ENCODE measurements at places on chromosomes 5 and 9.

- no peak for DNase-seq
Observed at GRCh38 chr5:175508896-175509295, 30.5 kb downstream of the SFXN1 start.

DNA sequence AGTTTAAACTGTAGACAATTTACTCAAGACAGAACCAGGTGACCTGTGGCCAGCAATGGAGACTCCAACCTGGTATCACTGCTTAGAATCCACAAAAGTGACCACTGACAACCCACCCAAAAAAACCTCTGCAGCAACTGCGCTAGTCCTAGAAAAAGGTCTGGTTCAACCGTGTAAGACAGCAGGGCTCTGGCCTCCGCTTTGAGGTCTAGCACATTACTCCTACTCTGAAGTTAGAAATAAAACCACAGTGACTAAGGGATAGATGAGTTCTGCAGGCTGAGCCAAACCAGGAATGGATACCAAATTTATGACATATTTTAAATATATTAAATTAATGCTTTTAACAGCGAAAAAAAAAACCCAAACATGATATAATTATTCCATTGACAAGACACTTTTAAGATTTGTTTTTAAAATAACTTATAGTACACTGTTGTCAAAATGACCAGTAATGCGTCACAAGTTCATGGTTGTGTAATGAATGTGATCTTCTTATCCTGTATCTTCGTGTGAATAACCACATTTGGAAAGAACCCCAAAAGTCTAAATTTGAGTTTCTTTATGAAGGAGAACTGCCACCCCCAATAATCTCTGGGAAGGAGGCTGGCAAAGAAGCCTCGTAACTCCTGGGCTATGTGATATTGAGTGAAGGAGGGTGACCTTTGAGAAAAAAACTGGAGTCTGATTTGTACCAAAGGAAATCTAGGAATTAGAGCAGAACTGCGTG lies 101.9 kb upstream of the SLC44A1 start:
- DNase-seq, result no peak

- DNase-seq, result no peak
Observed at GRCh38 chr9:2962471-2963172, 118.7 kb upstream of the PUM3 start.

- DNase-seq, result no peak
Observed at GRCh38 chr9:1070692-1071091, 20.5 kb downstream of the DMRT2 start.

GRCh38 chr9:95634536-95634935 lies 117.8 kb upstream of the PTCH1 start:
- DNase-seq, result no peak

GRCh38 chr9:116800074-116800473 lies 113.0 kb downstream of the TRIM32 start:
- no peak for DNase-seq

- no peak for DNase-seq
Observed at GRCh38 chr5:141742866-141743851, 61.1 kb upstream of the ARAP3 start.

GRCh38 chr5:44862808-44863207 lies 54.1 kb downstream of the MRPS30 start:
- DNase-seq, result peak; percentile 25

DNA sequence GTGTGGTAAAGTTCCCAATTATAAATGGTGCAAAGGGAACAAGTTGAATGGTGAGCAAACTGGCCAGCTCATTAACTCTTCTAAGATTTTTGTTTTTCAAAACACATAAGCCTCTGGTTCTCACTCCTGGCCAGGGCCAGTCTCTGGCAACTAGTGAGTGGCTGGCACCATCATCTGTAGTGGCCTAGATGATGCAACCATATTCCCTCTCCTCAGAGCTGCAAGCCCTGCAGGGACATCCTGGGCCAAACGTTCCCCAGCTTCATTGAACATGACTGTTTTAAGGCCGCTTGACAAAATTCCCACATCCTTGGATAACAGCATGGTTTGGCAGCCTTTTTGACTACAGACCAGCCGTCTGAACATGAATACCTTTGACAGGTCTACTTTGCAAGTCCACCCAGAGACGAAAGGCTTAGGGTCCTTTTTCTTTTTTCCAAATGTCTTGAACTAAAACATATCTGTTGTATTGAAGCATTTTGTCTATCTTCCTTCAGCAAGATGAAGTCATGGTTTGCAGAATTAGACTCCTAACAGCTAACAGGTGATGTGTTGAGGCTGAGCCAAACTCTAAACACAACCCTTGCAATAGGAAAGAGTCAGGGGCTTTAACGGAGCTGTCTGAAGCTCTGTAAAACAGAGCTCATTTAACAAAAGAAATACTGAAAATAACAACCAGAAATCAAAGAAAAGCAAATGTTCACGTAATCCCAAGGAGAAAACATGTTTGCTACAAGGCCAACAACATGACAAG lies 23.8 kb downstream of the MACROH2A1 start:
- no peak for DNase-seq

DNA sequence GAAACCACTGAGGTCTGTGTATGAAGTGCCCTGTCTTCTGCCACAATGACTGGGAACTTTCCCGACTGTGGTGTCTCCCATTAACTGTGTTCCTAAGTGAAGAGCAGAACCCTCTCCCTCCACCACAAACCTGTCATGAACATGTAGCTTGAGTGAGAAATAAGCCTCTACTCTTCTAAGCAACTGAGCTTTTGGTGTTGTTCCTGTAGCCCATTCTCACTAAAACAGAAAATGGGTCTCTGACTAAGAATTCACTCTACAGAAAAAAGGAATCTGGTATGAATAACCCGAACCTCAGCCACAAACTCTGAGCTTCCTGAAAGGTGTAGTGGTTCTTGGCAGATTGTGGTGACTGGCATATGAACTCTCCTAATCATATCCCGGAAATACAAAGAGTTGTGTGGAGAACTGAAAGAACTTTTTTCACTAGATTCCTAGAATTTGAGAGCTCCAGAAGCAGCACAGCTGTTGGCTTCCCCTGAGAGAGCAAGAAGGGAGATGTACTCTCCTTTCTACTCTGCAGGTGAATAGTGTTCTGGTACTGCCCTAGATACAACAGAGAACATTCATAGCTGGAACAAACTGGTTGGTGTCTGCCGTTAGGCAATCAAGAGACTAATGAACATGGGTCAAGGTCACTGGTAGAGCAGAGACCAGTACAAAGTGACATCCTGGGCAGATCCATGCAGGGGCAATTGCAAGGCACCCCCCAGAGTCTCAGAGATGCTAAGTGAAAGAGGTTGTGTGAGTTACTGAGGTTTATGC lies 283.8 kb downstream of the PDE4D start:
- peak; percentile 60 for DNase-seq

DNA sequence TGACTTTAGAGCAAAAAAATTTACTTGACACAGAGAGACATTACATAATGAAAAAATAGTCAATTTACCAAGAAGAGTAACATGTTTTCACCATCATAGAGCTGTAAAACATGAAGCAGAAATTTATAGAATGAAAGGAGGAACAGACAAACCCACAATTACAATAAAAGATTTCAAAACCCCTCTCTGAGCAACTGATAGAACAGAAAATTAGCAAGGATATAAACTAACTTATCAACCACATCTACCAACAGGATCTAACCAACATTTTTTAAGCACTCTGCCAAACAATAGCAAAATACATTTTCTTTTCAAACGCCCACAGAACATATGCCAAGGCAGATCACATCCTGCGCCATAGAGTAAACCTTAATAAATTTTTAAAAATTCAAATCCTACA lies 17.9 kb downstream of the SLCO4C1 start:
- DNase-seq, result no peak

DNA sequence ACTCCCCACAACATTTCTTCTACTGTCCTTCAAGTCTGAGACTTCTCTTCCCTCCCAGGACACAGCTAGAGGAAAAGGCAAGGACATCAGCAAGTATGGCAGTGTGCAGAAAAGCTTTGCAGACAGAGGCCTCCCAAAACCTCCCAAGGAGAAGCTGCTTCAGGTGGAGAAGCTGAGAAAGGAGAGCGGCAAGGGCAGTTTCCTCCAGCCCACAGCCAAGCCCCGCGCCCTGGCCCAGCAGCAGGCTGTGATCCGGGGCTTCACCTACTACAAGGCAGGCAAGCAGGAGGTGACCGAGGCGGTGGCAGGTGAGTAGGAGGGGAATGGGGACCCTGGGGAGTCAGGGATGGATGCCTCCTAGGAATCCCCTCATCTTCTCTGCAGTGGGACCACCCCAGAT lies 24.4 kb downstream of the OLFML2A start:
- no peak for DNase-seq

GRCh38 chr9:116632990-116633838 lies 53.9 kb upstream of the TRIM32 start:
- peak; percentile 72 for DNase-seq

- no peak for DNase-seq
Observed at GRCh38 chr5:108543486-108543885, 161.6 kb upstream of the FBXL17 start.

- DNase-seq, result peak; percentile 74
Observed at GRCh38 chr5:75236322-75237316, at the start of gene ANKRD31. TSS of gene ANKRD31 (minus strand) at chr5:75236878. CDS start at chr5:75236686, 192 bp downstream.

- DNase-seq, result no peak
Observed at GRCh38 chr5:158845941-158846340, 253.8 kb downstream of the EBF1 start.

DNA sequence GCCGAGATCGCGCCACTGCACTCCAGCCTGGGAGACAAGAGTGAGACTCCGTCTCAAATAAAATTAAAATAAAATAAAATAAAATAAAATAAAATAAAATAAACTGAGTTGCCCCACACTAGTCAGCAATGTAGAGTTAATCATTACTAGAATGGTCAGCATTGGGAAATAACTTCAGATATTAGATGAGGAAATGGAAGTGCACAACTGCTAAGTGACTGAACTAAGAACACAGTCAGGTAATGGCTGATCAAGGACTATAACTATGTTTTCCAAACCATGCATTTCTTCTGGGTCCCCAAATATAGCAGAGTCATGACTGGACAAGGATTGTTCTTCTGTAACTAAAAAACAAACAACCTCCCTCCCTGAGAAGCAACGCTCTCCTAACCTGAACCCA lies 17.1 kb downstream of the OTP start:
- no peak for DNase-seq

- no peak for DNase-seq
Observed at GRCh38 chr9:27441741-27442070, 82.4 kb upstream of the IFNK start.

DNA sequence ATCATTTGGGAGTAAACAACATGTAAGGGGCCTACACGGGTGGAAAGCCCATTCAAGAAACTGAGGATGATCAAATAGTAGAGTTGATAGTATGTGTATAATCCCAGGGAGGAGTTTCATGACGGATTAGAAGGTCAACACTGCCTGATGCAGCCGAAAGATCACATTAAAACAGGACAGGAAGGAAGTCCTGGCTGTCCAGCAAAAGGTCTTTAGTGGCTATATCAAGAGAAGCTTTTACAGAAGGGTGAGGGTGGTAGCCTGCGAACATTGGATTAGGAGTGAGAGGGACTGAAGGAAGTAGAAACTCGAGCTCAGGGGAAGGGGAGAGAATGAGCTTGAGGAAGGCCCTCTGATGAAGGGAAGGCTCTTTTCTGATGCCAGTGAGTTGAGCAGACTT lies 36.0 kb downstream of the DOCK8 start:
- no peak for DNase-seq

DNA sequence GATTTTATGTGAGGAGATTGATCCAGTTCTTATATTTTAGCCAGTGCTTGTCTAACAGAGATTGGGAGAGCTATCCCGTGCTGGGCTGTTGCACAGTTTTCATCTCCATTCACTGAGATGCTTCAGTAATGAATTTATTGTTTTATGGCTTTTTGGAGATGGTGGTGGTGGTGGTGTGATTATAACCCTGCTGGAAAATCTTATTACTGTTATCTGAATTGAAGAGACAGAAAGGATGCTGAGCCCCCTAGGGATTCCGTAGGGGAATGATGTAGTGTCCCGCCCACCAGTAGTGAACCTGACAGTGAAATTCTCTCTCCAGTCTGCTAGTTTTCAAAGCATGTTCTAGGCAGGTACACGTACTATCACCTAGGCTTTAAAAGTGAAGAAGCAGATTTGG lies 1.9 kb downstream of the RAI14 start:
- DNase-seq, result peak; percentile 57

- peak; percentile 83 for DNase-seq
Observed at GRCh38 chr9:23769307-23769935, 56.6 kb downstream of the ELAVL2 start.

GRCh38 chr9:128124451-128124850 lies 3.1 kb downstream of the PTGES2 start:
- no peak for DNase-seq

- no peak for DNase-seq
Observed at GRCh38 chr9:76893395-76893932, 12.4 kb downstream of the PRUNE2 start.

- DNase-seq, result no peak
Observed at GRCh38 chr5:35317586-35317985, 87.3 kb upstream of the PRLR start.

Data from HT1080 (cell line).